ENCODE measurements at places on chromosomes 7 and 10. TPM values are rescaled to one million over a fixed set of nuclear protein-coding genes. Genes with fewer than 3 reads are reported as not detected.

The KMT2C gene
- 19.7 TPM for total RNA-seq

The TEX36 gene
- total RNA-seq = not detected

The DNAAF5 gene
- total RNA-seq = 40.4 TPM

The MNX1 gene
- total RNA-seq = not detected

The ZNF804B gene
- not detected for total RNA-seq

The FGFBP3 gene
- total RNA-seq = 0.20 TPM

The CLDN12 gene
- total RNA-seq = 35.1 TPM

The CACNB2 gene
- total RNA-seq = not detected

Measured in foreskin keratinocyte (primary cell).